Activated CD4-positive, alpha-beta T cell treated with anti-CD3 and anti-CD28 coated beads, Interleukin-2, amount 10 ng/mL, durations not matched to agents 24 days and 14 days (primary cell): ENCODE measurements at places on chromosomes 2 and 18. TPM values are rescaled to one million over a fixed set of nuclear protein-coding genes. Genes with fewer than 3 reads are reported as not detected.

NEU4 gene
- 1.0 and 1.2 TPM in 2 replicates for total RNA-seq

- no peak for DNase-seq
- no peaks in the 10 kb centered on the region for H3K36me3 ChIP-seq
- H3K27me3 ChIP-seq: peaks cover 2% of the 10 kb centered on the region
- H3K27ac ChIP-seq: no peak overlapping the region
Measured at GRCh38 chr2:62525549-62526269, 19.7 kb upstream of the TMEM17 start.

- peaks cover 15% of the 10 kb centered on the region for H3K4me1 ChIP-seq
- no peak overlapping the region for H3K27ac ChIP-seq
- H3K27me3 ChIP-seq: peaks cover 3% of the 10 kb centered on the region
- H3K4me3 ChIP-seq: no peak overlapping the region
- H3K36me3 ChIP-seq: peaks cover 23% of the 10 kb centered on the region
- no peak for DNase-seq
Measured at GRCh38 chr2:28951910-28952835, 28.9 kb upstream of the TOGARAM2 start.

DNA sequence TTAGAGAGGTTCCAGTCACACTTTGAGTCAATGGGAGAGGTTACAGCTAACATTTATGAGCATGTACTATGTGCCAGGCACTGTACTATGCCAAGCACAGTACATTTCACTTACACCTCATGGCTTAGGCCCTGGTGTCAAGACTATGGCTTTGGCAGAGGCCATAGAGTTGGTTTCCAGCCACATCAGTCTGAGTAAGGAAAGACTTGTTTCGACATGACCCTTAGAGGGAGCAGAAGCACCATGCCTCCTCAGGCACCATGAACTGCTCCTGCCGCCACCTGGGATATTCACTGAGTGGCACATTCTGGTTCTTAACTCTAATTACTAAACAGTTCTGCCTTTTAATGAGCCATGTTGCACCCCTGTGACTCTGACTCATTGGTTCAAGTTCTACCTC is 12.7 kb downstream of the DGUOK start:
- DNase-seq: peak; percentile 67
- H3K27me3 ChIP-seq: no peaks in the 10 kb centered on the region
- no peak overlapping the region for H3K27ac ChIP-seq
- peaks cover 46% of the 10 kb centered on the region for H3K4me1 ChIP-seq

DNA sequence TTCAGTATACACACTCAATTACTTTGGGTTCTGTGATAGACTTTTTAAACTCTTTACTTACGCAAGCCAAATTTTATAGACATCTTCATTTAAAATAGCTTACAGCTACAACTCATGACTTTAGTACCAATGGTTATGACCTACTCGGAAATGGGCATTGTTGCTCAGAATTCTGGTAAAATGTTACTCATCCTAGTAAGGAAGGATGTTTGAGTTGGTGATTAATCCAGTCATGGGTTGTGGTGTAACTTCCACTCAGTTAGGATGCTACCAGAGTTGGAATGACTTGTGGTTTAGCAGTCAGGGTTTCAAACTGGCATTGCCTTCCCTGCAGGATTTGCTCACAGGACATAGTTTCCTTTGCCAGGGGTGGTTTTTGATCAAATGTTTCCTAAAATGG is 7.4 kb upstream of the NPC1 start:
- H3K36me3 ChIP-seq: no peaks in the 10 kb centered on the region
- H3K27ac ChIP-seq: peak overlapping the region; percentile 13
- peaks cover 15% of the 10 kb centered on the region for H3K27me3 ChIP-seq
- no peak overlapping the region for H3K4me3 ChIP-seq

DNA sequence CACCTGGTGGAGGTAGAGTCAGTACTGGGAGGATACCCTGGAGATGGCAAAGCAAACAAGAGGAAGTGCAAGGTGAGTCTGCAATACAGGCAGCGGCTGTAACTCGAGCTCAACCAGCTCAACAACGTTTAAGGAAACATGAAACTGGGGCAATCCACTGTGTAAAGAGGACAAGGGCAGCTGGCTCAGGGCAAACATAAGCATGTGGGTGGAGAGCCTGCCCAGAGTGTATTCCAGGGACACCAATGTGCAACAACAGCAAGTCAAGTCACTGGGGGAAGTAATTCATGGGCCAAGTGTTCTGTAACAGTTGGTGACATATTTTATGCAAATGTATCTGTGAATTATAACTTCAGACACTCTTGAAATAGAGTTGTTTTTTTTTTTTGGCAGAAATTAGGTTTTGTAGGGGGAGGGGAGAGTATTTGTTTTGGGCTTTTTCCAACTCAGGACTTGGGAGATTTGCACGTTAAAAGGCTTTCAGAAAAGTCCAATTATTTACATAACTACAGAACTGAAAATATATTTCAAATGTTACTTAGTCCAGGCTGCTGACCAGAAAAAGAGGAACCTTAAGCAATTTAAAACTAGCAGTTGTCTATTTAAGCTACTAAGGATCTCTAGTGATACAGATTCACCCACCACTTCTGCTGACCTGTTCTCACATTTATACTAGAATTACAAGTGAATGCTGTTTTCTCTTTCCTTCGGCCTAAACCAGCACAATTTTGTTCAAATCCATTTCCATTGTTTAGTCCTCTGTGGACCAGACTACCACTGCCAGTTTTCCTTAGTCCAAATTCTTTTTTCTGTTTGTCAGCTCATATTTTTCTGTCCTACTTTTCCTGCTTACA is 18.6 kb downstream of the NRXN1 start:
- H3K36me3 ChIP-seq: no peaks in the 10 kb centered on the region
- no peak for DNase-seq
- H3K27me3 ChIP-seq: no peaks in the 10 kb centered on the region
- no peaks in the 10 kb centered on the region for H3K4me1 ChIP-seq
- H3K4me3 ChIP-seq: no peak overlapping the region

DNA sequence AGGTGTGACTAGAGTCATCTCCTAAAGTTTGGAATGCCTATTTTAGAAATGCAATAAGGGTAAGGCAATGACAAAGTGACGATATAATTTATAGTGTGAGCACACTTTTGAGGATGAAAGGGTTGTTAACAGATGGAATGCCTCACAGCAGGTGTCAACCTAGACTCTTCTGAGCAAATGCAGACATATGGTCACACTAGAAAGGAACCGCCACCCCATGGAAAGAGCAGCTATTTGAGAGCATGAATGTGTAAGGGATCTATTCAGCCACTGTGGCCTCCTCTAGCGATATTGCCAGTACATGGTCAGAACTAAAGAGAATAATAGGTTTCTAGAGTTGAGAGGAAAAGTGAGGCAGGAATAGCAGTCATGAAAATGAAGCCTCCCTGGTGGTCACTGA is 18.5 kb downstream of the DSG2 start:
- no peak overlapping the region for H3K4me3 ChIP-seq
- no peaks in the 10 kb centered on the region for H3K36me3 ChIP-seq
- H3K27me3 ChIP-seq: peaks cover 2% of the 10 kb centered on the region
- no peak for DNase-seq
- no peak overlapping the region for H3K27ac ChIP-seq

GRCh38 chr18:31506024-31506742 is 8.2 kb downstream of the DSG2 start:
- no peak overlapping the region for H3K27ac ChIP-seq
- no peak for DNase-seq
- no peaks in the 10 kb centered on the region for H3K36me3 ChIP-seq

- DNase-seq: no peak
- no peaks in the 10 kb centered on the region for H3K36me3 ChIP-seq
- no peak overlapping the region for H3K27ac ChIP-seq
- H3K4me3 ChIP-seq: no peak overlapping the region
- H3K27me3 ChIP-seq: peaks cover under 1% of the 10 kb centered on the region
Measured at GRCh38 chr18:9993521-9994025, 79.8 kb downstream of the VAPA start.

- H3K4me3 ChIP-seq: no peak overlapping the region
- DNase-seq: no peak
- no peak overlapping the region for H3K27ac ChIP-seq
- no peaks in the 10 kb centered on the region for H3K36me3 ChIP-seq
Measured at GRCh38 chr18:50775207-50775606, 44.6 kb downstream of the MRO start.
